ENCODE measurements at places on chromosomes 2 and 18.

DNA sequence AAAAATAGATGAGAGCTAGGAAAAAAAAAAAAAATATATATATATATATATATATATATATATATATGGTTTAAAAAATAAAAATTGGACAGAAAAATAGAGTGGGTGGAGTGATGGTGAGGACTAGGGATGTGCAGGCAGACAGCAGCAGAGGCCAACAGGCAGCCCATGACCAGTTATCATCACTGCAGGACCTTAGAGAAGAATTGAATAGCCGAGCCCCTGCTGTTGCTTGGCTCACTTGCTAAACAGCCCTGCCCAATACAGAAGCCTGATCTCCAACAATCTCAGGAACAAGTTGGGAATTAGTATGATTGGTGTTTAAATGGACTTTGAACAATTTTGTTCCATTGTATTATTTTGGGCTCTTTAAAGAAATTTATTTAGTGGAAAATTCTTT, 967.5 kb upstream of the PIK3C3 start:
- no peak for DNase-seq

DNA sequence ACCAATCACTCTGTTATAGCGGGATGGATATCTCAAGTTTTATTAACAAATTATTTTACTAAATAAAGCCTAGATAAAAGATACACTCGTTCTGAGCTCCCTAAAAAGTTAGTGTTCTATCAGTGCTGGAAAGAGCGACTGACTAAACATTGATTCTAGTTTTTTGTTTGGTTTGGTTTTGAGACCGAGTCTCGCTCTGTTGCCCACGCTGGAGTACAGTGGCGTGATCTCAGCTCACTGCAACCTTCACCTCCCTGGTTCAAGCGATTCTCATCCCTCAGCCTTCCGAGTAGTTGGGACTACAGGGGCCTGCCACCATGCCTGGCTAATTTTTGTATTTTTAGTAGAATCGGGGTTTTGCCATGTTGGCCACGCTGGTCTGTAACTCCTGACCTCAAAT, 73.8 kb upstream of the CDCA7 start:
- no peak for DNase-seq

DNA sequence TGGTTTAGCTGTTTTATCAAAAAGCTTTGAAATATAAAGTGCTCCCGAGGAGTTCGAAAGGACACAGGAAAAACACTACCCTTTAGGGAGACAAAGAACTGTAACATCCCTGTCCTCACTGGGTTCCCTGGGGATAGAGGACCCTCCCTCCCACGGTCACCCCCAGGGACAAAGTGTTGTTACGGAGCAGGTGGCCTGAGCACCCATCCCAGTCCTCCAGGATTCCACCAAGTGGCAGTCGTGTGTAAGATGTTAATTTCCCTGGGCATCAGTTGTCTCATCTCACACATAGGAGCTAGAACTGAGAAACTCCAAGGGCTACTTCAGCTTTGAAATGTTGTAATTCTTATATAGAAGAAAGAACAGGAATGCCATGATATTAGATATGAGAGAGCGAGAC, 137.7 kb downstream of the ALK start:
- DNase-seq = no peak

DNA sequence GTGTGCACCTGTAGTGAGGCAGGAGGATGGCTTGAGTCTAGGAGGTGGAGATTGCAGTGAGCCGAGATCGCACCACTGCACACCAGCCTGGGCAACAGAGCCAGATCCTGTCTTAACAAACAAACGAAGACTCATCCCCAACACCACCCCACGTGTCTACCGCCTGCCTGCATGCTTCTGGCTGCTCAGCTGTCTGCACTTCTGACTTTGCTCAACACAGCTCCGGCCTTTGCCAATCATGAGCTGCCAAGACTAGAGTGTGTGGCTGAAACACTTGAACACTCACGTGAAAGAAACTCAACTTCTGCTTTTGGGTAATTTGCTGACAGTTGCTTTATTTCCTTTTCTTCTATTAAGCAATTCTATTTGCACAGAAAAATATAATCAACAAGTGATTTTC, 32.1 kb upstream of the SP3 start:
- no peak for DNase-seq

DNA sequence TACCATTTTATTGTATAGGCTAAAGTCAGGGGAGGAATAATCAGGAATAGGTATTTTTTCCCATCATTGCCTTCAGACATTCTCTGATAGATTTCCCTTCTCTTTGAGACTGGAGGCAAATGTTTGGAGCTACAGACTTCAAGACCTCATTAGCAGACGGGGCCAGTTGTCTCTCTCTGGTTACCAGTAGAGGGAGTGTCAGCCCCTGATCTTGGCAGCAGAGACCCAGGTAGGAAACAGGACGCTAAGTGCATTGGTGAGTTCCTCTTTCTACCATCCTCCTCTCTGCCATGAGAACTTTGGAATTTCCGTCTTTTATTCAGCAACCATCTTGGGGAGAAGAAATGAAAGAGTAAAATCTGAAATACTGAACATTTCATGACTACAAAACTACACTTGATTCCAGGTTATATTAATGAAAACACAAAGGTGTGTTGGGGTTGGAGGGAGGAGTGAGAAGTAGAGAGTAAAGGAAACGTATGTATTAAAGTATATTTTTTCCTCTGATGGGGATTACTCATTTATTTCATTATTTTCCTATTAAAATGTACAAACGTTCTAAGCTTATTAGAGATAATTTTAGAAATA, 186.2 kb upstream of the GCFC2 start:
- DNase-seq = peak; percentile 39

- no peak for DNase-seq
These were observed 67.7 kb upstream of the NEDD4L start for GRCh38 chr18:57976230-57976773.

DNA sequence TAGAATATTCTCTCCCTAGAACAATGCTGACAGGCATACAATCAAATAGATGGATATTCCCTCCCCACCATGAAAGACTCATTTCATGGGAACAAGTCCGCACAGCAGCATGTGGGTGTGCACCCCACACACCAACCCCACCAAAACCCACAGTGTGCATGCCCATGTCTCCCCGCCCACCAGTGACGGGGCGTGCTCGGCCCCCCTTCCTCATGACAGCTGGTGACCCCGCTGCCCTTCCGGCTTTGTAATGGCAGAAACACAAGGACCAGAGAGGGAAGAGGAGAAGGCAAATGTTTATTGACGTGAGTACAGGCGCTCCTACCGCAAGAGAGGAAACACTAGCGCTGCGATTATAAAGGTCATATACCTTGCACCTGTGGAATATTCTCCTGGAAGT, 30.8 kb upstream of the ODC1 start:
- no peak for DNase-seq

DNA sequence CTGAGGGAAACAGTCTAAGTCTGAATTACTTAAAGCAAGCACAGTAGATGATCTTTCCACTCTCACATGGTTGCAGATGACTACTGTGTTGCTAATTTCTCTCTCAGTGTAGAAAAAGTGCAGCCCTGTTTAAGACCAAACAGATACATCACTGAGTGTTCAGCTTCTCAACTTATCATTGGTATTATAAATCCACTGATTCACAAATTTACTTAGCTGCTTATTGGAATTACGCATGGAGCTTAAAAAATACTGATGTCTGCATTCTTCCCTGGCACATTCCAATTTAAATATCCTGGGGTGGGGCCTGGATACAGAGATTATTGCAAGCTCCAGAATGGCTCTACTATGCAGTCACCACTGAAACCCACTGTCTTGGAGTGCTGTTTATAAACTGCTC, 411.2 kb downstream of the RND3 start:
- no peak for DNase-seq

GRCh38 chr2:133092571-133092970, 422.6 kb upstream of the LYPD1 start:
- no peak for DNase-seq

DNA sequence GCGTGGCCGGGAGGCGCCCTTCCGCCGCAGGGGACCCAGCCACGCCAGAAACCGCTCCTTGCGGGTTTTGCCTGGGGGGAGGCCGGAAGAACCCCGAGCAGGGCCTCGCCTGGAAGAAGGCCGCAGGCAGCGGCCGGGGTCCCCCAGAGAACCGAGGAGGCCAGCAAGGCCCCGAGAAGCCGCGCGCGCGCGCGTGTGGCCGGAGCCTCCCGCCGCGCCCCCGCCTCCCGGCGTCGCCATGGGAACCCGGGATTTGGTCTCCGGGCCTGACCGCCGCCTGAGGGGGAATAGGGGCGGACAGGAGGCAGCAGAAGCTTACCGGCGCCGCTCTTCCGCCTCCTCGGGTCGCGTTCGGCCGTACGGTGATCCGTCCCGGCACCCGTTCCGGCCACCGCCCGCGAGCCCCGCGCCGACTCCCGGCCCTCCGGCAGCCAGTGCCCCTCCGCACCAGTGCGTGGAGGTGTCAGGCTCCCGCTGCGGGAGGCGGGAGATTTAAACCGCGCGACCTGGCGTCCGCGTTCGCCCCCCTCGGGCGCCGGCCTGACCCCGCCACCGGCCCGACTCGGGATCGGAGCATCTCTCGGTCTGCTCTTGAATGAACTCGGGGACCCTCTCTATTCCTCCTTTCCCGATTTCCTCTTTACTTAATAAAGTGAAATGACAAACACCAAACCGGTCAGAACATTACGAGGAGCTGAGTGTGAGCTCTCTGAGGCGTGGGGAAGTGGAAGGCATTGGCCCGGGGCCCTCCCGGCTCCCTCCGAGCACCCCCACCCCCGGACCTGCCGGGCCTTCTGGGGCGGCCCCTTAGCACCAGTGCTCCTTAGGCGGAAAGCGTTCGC, at the start of gene ICA1L:
ICA1L (minus strand) TSS at position 467 of the 842 bp plus-strand sequence. CDS start 42,757 bp downstream, outside the sequence.
- peak; percentile 69 for DNase-seq

DNA sequence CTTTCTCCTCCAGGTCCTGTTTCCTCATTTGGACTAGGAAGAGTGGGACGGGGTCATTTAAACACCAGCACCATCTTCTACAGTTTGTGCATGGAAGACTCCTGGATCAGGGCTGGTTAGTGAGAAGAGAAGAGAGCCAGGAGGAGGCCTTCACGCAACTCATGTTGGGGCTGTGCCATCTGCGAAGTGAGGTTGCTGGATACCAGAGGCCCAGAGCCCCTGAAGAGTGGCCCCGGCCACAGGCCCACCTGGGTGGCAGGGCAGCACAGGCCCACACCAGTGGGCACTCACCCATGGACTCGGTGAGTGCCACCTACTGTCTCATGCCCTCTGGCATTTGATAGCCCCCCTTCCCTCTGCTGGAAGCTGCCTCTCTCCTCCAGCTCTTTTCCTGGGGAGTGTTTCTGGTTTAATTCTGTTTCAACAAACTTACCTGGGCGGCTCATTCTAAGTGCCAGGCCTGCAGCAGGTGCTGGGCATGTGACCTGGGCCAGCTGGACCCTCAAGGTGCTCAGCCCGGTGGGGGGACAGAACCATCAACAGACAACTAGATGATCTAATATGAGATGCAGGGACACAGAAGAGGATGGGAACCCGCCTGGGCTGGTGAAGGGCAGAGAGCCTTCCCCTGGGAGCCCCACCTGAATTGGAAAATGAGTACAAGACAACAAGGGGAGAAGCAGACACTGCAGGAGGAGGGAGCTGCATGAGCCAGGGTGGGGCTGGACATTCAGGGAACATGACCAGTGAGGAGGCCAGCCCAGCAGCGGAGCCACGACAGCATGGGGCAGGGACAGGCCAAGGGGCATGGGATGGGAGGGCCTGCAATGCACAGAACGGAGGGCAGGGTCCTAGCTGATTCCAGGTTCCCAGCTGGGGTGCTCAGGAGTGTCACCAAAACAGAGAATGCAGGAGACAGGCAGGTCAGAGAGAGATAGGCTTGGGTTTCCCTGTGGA, 70.6 kb downstream of the MARCO start:
- DNase-seq = no peak

- DNase-seq = no peak
These were observed 10.0 kb upstream of the DUSP19 start for GRCh38 chr2:183068561-183068960.

DNA sequence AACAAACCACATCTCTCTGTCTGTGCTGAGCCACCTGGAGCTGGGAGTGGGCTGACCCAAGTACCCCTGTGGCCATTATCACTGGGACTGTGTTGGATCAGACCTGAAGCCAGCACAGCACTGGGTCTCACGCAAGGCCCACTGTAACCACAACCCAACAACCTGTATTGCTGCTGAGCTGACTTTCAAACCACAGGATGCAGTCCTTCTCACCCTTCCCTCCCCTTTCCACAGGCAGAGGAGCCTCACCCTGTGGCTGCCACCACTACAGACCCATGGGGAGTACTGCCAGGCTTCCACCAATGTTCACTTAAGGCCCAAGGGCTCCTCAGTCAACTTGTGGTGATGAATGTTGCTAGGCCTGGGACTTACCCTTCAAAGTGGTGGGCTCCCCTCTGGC, 135.7 kb downstream of the DIS3L2 start:
- DNase-seq = no peak

DNA sequence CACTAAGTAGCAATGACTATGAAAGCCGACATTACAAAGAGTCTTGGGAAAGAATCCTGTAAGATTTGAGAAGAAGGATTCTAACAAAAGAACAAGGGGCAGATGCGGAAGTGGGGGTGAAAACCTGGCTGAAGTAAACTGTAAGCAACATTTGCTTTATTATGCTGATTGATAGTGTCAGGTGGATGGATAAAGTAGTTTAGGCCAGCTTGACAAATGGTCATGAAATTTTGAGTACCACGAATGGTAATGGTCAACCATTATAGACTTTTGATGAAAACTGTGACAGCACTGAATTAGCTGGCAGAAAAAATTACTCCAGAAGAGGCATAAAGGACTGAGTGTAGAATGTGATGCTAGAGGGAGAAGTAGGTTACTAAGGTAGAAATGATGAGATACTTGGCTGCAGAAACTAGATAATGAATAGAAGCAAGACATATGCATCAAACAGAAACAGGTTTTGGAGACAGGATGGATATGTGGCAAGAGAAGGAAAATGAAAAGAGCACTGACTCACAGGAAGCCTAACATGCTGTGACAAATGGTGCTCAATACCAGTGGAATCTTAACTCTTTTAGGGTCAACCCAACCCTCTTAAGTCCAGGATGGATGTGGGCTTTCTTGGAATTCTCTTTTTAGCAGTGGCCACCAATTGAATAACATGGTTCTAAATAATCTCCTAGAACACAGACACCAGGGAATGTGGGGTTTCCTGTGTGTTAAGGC, 6.8 kb downstream of the THUMPD2 start:
- DNase-seq = no peak

GRCh38 chr18:22432657-22433137, 15.0 kb upstream of the CTAGE1 start:
- no peak for DNase-seq

DNA sequence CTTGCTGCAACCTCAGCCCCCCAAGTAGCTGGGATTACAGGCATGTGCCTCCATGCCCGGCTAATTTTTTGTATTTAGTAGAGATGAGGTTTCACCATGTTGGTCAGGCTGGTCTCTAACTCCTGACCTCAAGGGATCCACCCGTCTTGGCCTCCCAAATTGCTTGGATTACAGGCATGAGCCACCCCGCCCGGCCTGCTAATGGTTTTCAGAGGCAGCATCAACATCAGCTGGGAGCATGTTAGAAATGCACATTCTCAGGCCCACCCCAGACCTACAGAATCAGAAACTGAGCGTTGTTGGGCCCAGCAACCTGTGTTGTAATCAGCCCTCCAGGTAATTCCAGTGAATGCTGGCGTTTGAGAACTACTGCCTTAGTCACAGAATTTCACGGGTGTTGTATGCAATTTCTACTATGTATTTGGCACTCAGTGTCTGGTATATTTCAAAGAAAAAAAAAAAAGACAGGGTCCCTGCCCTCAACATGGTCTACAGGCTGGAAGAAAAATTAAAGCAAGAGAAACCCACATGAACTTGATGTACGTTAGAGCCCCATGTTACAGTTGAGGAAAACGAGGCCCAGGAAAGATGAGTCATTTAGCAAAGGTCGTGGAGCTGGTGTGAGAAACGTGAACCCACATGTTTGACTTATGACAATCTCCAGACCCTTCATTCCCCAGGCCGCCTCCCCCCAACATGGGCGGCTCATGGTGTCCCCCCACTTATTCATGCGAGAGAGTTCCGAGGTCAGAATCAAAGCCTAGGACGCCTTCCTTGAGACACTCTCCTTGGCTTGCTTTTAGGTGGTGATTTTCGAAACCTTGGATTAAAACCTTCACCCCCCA, 35.3 kb downstream of the SH3BP4 start:
- no peak for DNase-seq

Data from Caco-2 (cell line).